AG09319 (cell line): ENCODE measurements at places on chromosomes 5 and 9.

GRCh38 chr5:145856285-145856818 lies 16.5 kb downstream of the GRXCR2 start:
- no peak for DNase-seq

DNA sequence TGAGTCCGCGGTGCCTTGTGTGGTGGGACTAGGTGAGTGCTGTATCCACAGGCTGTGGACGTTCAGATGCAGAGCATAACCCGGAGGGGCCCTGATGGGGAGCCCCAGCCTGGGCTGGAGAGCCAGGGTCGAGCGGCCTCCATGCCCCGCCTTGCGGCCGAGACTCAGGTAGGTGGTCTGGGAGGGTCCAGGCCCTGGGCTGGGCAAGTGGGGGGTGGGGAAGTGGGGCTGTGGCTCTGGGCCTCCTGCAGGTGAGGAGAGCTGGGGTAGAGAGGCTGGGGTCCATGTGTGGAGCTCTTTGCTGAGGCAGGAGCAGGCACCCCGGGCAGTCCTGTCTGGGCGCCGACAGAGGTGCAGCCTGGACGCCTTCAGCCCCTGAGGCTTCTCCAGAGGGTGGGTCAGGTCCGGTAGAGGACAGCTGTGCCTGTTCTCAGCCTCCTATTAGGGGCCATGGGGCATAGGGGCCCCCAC lies 241.1 kb downstream of the CACNA1B start:
- no peak for DNase-seq

- peak; percentile 22 for DNase-seq
Observed at GRCh38 chr5:82815871-82816270, 261.3 kb downstream of the TMEM167A start.

DNA sequence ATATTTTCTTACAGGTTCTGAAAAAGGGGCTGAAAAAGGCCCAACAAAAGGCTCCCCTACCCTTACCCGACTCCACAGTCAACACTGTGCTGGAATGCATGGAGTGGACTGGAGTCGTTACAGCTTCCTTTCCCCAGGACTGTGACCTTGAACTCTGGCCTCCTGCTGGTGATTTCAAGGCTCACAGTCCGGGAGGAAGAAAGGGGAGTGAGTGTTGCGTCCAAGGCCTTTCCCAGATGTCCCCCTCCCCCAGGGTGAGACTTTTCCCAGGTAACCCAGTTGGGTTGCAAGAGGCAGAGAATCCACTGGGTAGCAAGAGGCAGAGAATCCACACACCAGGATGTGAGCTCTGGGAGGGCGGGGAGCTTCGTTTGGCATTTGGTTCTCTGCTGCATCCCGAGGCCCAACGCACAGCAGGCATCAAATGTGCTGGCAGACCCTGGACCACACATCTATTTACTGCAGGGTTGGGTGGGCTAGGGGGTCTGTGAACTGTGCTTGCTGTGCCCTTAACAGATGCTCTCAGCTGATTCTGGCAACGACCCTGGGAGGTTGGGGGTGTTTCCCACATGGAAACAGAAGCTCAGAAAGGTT lies 37.5 kb downstream of the FABP6 start:
- DNase-seq, result no peak

GRCh38 chr9:21334701-21335632 lies at the start of gene KLHL9:
Gene KLHL9, minus strand, starts transcription at chr9:21335404. Its CDS starts 545 bp downstream, at chr9:21334859.
- DNase-seq, result peak; percentile 82

DNA sequence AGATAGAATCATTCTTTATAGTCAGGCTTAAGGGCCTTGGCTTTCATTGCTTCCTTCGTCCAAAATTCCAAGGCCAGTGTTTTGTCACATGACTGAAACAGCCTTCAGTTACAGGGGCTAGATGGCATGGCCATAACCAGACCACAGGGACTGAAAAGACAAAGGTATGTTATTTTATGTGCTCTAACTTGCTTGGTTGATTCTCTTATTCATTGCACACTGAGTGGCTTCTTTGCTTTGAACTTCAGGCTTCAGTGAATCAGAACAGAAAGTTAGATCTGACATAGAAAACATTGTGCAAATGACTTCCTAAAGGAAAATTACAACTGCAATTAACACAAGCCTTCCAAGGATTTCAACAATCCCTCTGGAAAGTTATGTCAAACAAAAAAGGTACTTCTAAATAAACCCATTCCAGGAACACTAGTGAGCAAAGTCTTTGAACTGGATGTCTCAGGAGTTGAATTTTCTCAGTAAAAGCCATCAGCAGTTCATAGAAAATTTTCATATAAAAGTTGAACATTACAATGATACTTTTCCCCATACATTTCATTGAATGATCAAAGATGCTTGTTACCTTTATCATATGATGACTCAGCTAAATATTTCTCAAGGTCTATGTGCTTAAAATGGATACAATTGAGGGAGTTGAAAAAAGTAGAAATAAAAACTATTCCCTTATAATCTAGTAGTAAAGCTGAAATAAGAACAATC lies 355.3 kb downstream of the TMEM232 start:
- no peak for DNase-seq

DNA sequence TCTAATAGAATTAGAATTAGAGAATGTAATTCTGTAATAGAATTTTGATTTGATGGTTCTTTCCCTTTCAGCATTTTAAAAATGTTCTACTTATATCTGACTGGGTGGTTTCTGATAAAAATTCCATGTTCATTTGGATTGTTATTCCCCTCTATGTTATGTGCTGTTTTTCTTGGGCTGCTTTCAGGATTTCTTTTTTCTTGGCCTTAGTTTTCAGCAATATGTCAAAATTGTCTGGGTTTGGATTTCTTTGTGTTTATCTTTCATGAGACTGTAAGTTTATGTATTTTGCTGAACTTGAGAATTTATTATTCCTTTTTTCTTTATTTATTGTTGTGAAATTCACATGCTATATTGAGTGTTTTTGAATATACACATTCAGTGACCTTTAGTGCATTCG lies 189.1 kb downstream of the RANBP17 start:
- no peak for DNase-seq

- no peak for DNase-seq
Observed at GRCh38 chr5:1881098-1881572, 1.6 kb downstream of the IRX4 start.

DNA sequence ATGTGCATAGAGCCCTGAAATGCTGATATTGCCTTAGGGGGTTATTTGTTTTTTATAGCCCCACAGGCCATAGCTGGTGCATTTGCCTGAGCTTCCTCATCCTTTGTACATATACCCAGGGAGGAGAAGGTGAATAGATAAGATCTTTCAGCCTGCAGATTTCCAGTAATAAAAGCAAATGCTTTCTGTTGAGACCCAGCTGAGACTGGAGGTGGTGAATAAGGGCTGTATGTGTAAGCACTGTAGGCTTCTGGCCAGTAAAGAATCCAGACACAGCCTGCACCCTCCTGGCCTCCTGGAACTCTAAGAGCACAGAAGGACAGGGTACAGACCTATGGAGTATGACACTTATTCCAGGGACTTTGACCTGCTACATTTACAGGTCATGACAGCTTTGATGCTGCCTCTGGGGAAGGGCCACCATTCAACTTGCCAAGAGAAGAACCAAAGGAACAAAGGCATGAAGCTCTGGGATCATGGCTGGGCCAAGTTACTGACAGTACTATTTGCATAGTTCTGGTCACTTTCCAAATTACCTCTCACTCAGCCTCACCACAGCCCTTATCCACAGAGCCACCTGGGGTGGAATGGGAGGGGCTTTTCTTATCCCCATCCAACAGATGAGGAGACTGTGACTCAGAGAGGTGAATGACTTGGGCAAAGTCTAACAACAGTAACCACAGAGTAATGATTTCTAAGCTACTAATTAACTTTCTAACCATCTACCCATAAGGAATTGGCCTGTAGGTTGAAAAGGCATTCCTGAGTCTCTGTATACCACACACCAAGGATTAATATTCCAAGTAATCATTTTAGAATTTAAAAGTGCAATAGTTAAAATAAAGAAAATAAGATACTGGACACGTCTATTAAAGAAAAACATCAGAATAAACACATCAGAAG lies 604.5 kb upstream of the KLF4 start:
- DNase-seq, result no peak

DNA sequence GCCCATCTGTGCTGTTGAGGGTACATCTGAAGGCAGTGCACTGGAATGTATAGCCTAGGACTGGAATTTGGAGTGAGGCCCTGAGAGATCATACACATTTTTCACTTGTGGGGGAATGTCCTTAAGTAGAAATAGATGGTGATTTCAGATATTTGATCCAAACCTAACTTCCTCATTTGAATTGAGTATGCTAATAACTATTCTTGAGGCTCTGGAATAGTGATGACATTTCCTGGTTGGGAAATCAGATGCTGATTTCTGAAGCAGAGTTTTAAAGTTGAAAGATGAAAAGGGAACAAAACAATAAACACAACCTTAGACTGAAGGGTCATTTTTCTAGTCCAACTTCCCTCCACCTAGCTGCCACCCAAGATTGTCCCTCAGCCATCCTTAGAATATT lies 163.0 kb upstream of the CCDC152 start:
- DNase-seq, result no peak

GRCh38 chr5:44318883-44319282 lies 70.3 kb downstream of the FGF10 start:
- DNase-seq, result no peak

GRCh38 chr5:157350939-157351801 lies 85.2 kb downstream of the CYFIP2 start:
- DNase-seq, result no peak

GRCh38 chr5:132753135-132753987 lies 6.1 kb downstream of the CCNI2 start:
- no peak for DNase-seq

DNA sequence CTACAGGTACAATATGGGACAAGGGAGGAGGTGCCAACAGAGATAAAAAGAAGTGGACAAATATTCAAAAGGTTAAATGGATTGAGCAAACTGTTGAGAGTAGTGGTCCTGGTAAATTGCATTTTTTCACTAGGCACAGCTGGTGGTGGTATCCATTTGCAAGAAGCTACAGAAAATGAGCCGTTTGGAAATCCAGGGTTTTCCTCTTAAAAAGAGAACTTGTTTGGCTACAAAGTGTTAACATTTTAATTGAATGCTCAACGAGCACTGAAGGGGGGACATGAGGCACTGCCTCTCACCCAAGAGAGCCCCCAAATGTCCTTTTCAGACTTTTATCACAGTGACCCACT lies 491 bp upstream of the ZCCHC9 start:
- DNase-seq, result no peak

GRCh38 chr5:152349683-152350526 lies 55.2 kb downstream of the NMUR2 start:
- DNase-seq, result no peak

GRCh38 chr9:93701494-93702218 lies 125.3 kb downstream of the PHF2 start:
- DNase-seq, result no peak

DNA sequence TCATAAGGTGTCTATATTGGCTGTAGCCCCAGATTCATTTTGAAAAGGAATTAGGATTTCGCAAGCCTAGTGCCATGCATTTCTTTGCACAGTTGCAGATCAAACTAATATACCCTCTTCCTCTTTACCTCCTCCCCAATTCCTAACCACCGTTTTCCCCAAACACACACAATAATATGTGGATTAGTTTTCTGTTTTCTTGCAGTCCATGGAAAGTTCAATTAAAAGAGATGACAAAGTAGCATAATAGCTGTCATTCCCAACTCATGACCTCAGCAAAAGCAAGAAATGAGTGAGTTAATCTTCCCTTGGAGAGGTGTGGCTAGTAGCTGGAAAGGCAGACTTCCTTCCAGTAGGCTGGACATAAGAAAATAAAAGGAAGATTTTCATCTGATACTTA lies 349.1 kb downstream of the TMEM232 start:
- DNase-seq, result no peak
